ENCODE measurements at places on chromosomes 4 and X.

DNA sequence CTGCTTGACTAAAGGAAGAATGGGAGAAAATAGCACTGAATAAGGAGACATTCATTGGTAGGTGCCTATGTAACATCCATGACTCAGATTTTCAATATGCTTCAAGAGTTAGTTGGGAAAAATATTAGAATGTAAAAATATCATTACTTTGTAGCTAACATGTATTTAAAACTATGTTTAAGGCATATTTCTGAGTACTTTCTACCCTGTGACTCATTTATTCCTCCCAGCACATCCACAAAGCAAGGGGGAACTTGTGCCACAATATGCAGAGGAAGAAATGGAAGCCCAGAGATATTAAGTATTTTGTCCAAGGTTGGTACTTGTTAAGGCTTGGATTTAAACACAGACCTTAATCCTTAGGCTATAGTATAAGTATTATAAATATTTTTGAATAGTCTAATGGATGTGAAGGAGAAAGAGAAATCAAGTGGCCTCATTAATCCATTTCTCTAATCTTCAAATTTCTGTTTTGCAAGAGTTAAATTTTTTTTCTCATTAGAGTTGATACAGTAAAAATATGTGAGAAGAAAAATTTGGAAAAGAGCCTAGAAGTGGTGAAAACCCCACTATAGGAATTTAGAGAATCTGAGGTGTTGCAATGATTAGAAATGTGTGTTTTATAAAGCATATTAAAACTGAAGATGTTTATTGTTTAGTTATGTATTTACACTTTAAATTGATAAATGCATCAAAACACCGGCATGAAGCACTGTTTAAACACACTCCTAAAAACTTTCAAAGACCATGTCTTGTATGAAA lies 149.3 kb upstream of the GYPA start:
- DNase-seq, result no peak

DNA sequence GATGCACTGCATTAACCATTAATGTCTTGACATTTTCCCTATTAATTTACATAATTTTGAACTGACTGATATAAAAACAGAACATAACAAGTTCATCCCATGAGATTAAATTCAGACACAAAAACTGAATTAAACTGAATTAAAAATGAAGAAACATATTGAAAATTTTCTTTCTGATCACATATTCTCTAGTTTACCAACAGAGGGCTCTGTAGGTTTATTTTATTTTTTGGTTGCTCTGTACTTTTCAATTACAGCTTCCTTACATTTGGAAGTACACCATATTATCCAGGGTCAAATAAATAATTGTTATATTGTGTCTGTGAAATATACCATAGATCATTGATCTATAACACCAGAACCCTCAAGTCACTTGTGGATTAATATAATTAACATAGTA lies 27.3 kb upstream of the CT83 start:
- DNase-seq, result no peak

DNA sequence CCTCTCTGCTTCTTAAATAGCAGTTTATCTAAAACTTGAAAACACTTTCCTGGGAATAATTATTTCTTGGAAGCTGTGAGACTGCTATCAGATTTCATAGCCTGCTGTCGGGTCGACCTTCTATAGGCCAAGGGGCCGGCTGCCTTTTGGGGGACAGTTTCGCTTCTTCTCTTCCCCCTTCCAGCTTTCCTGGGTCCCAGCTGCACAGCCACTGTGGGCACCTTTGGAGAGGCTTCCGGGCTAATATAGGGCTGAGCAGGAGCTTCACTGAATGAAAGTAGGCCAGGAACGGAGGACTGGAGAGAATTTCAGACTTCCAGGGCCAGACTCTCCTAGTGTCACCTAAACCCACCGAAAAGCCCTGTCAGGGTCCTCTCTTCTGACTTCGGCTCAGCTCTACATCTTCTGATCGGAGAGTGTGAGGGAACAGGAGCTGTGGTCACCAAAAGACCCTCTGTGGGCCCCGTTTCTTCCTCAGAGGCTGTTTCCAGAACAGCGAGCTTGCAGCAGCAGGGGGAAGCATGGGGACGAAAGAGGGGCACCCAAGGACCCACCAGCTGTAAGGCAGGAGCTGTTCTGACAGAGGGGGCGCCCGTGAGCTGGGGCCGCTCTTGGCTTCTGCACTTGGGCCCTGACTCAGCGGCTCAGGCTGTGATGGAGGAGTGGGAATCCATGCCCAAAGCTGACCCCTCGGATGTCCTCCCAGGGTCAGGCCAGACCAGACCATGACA lies 620.6 kb downstream of the BCOR start:
- DNase-seq, result no peak

GRCh38 chr4:120749445-120750151 lies 172.9 kb downstream of the PRDM5 start:
- DNase-seq, result no peak

DNA sequence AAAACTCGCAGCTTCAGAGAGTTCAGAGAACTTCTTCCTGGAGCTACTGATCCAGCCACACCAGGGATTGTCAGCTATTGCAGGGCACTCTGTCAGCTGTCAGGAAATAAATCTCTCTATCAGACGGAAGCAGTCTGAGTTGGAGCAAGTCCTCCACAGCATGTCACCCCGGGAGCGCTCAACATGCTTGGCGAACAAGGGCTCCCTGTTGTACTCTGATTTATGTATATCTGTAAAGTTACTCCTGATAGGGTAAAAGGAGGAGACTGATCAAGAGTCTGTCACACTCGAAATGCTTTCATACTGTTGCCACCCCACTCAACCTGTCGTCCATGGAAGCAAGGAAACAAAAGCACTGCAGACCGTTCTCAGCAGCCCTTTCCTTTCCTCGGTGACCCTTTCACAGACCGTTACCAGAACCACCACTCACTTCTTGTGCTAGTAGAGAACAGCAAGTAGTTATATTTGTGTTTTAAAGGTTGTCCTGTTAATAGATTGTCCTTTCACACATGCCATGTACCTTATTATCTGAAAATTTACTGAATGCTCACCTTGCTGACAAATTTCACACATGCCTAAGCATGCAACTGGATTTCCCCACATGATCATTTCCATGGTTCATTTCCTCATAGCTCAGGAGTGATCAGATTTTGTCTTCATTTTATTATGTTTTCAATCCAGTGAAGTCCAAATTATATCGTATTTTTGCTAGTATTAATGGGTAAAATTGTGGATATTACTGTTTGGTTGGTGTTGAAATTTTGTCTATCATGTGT lies 2108.9 kb upstream of the TENM3 start:
- DNase-seq, result no peak

DNA sequence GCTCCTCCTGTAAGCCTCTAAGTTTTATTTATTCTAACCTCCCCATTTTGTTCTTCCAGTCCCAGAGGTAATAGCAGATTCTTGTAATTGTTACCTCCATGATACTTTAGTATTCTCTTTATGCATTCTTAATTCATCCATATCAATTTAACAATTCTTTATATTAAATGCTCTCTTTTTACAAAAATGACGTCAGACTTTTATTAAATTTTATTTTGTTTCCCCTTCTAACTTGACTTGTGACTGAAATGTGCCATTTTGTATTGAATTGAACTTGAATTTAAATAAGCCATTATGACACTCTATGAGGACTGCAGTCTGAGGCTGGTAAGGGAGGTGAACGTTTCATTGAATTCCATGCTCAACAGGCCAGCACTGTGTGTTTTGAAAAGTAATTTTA lies 60.0 kb upstream of the NUDT10 start:
- no peak for DNase-seq

DNA sequence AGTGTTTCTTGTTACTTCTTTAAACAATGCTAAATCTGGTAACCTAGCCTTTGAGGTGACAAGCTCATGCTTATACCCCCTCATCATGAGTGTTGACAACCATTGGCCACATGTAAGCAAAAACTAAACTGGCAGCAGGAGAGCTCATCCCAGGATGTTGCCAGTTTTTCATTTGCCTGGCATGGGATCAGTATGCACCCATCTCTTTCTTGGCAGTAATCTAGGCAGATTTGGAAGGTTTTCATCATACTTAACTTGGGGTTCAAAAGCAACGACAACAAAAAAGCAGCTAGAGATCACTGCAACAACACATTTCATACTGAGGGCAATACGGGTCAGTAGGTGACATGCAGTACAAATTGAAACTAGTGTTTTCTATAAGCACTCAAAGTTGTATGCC lies 122.0 kb downstream of the PPA2 start:
- no peak for DNase-seq

DNA sequence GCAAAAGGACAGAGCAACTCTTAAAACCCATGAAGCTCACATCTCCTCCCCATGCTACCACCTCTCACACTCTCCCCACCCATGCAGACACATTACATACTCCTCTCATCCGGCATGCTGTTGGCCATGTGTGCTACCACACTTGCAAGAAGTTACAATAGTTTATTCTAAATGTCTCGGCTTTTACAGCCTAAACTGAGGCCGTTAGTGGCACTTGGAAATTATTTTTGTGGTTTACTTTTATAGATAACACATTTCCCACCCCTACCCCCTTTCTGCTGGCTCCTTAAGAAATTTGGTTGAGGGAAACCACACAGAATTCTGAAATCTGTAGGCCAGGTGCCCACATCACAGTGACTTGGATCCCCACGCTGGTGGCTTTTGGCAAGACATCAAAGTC lies 141.1 kb upstream of the HHIP start:
- DNase-seq, result no peak

All from fibroblast of gingiva (primary cell).